Activated CD4-positive, alpha-beta T cell treated with anti-CD3 and anti-CD28 coated beads, Interleukin-2, Interleukin-6, amounts not matched to agents 100 ng/mL and 50 ng/mL, durations not matched to agents 16 hours and 8 hours (primary cell): ENCODE measurements at places on chromosomes 3 and 15.

DNA sequence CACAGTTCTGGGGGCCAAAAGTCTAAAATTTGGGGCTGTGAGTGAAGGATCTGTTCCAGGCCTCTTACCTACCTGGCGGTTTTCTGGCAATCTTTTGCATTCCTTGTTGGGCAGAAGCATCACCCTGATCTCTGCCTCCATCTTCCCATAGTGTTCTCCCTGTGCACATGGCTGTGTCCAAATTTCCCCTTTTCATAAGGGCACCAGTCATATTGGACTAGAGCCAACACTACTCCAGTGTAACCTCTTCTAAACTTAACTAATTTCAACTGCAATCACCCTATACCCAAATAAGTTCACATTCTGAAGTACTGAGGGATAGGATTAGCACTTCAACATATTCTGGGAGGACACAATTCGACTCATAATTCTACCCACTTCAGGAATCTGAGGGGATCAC is 85.0 kb downstream of the CCNL1 start:
- no peak for DNase-seq

GRCh38 chr3:195312714-195313113 is 41.8 kb upstream of the XXYLT1 start:
- no peak for DNase-seq

DNA sequence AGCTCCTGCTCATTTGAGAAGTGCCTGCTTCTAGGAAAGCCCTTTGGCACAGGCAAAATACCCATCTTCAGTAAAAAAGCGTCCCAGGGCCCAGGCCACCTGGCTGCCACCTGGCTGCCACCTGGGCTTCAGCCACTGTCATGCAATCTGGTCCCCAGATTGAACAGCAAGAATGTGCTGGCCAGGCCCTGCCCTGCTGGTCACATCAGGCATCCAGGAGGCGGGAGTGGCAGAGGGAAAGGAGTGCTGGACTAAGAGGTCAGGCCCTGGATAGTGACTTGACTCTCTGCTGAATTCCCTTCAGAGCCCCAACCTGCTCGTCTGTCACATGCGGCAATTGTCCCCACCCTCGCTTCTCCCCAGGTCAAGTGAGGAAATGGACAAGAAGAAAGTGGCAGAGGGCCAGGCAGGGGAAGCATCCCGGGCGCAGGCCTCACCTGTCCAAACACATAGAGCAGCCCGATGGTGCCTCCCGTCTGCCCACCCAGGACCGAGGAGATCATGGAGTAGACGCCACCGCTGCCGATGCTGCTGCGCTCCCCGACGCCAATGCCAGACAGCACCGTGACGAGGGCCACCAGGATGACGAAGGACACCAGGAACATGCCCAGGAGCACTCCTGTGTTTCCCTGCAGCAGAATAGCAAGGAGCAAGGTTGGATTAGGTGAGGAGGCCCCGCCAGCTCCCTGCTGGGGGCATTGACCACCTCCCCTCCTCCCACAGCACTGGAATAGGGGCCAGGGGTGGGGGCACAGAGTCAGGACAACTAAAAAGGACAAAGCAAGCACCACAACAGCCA is 25.5 kb downstream of the SLC12A8 start:
- no peak for DNase-seq

GRCh38 chr15:78524230-78524629 is 16.0 kb upstream of the PSMA4 start:
- DNase-seq, result no peak

DNA sequence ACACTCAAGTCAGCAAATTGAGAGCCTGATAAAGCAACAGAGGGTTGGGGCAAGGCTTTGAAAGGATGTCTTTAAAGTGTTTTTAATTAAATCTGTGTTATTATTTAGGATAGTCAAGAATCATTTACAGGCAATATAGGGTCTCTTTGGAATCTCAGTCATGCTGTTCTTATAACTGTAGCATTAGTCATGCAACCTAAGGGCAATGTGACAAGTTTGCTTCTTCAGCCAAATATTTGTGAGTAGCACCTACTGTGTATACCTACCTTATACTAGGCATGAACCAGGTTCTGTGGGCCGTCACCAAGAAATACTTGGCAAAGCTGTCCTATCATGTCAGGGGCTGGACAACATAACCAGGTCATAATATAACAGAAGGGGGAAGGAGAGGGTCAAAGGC is 184.6 kb upstream of the TRIM42 start:
- DNase-seq, result no peak
